Endothelial cell of umbilical vein (primary cell): ENCODE measurements at places on chromosomes 6 and 20. TPM values are rescaled to one million over a fixed set of nuclear protein-coding genes. Genes with fewer than 3 reads are reported as not detected.
A peak's percentile ranks its signal among the peaks of the same experiment; 100 is the strongest.

DNA sequence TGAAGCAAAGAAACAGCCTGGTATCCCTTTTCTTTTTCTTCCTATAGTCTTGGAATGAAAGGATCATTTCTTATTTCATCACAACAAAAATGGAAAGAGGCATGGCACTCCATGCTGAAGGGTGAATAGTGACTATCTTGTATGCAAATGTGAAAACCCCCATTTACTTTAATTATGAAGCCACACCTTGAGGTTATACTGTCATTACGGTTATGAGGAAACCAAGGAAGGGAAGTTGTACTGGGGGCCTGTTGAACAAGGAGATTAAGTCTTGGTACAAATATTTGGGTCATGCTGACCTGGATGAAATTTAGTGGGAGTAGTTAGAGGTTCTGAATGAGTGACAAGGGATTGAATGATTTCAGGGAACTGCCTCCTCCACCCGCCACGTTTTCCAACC is 8.7 kb upstream of the STXBP5 start:
- DNase-seq: no peak

Gene ALDH8A1
- 0.58 and 0.95 TPM in 2 replicates for total RNA-seq

DNA sequence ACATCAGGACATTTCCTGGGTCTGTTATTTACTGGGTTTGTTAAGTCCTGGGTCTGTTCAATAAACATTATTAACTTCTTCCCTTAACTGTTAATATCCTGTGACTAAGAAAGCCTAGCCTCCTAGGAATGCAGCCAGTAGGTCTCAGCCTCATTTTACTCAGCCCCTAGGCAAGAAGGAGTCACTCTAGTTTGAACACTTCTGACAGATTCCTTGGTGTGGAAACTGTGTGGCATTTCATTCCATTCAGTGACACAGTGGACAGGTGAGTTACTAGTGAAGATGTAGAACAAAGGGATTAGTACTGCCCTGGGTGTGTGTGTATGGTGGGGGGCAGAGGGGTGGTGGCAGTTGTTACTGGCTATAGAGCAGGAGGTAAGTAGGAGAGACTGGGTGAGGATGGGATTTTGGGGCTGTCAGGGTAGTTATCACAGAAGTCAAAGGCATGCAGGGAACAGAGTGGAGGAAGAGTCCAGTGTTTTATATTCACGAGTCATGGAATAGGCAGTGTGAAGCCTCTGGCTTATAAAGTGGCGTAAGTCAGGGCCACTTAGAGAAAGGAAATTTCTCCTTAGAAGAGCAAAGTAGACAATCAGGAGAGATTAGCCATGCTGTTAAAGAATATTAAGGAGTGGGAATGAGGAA is 28.4 kb downstream of the RNF182 start:
- DNase-seq: no peak

- DNase-seq: no peak
Observed at GRCh38 chr20:17628101-17628841, 53.8 kb downstream of the RRBP1 start.

Gene NUP153
- 47.7 and 51.0 TPM in 2 replicates for total RNA-seq

GRCh38 chr6:121932076-121932991 is 467.1 kb upstream of the HSF2 start:
- DNase-seq: peak; percentile 86

- no peak for DNase-seq
Observed at GRCh38 chr20:11497545-11497944, 420.1 kb upstream of the BTBD3 start.

Gene TGM6
- total RNA-seq: not detected in 2 replicates

Gene TCP11
- total RNA-seq: not detected in 2 replicates

GRCh38 chr6:39731565-39731964 is 6.4 kb upstream of the KIF6 start:
- DNase-seq: no peak

- DNase-seq: no peak
Observed at GRCh38 chr6:77036400-77036799, 426.9 kb downstream of the HTR1B start.

GRCh38 chr6:52560462-52560861 is 16.4 kb downstream of the TRAM2 start:
- no peak for DNase-seq

- DNase-seq: peak; percentile 79
Observed at GRCh38 chr6:157314705-157315321, 8.5 kb downstream of the TMEM242 start.

DNA sequence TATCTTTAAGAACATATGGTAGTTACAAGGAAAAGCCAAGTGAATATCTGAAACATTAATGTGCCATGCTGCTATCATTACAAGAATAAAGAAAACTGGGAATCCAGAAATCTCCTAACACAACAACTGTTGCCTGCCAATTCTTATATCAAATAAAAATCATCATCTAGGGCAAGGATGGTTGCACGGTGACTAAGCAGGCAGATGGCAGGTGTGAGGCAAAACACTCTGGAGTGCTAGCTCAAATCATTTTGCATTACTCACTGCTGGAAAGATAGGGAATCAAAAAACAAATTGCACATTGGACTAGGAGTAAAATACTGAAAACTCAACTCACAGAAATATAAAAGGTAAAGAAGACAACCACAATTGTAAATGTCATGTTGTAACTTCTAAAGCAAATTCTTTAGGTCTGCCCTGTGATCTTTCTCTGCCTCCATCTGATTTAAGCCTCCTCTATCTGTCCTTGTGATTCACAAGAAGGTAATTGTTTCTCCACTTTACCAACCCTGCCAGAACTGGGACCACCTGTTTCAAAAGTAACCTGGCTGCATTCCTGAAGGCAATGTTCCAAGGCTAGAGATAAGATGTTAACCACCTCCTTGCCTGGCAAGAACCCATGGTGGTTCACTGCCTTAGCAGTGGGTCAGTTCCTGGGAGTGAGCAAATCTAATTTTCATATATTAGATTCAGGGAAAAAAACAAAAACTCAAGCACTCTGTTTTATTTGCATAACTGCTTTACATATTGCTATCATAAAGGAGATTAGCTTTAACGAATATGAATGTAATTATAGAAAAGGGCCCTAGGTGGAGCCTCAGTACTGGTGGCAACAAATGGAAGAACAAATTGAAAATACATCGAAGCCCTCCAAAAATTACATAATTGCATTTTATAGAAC is 33.1 kb upstream of the LCA5 start:
- peak; percentile 74 for DNase-seq

DNA sequence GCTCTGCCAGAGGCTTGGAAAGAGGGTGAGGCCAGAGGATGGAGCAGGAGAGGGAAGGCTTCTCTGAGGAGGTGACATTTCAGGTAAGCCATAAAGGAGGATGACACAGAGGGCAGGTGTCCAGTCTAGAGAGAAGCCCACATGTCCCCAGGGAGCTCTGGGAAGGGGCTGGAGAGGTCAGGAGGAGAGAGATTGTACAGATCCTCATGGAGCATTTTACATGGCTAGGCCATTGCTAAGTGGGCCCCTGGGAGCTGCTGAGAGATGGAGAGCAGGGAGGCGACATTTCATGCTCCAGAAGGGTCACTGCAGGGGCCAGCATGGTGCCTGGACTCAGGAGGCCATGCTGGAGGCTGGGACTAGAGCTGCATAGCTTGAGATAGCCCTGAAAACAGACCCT is 124.5 kb downstream of the TOX2 start:
- no peak for DNase-seq

Gene C20orf144
- not detected in 2 replicates for total RNA-seq

GRCh38 chr6:112038756-112039430 is 15.0 kb upstream of the CCN6 start:
- DNase-seq: no peak

- DNase-seq: no peak
Observed at GRCh38 chr6:45487645-45488044, 109.9 kb upstream of the SUPT3H start.

DNA sequence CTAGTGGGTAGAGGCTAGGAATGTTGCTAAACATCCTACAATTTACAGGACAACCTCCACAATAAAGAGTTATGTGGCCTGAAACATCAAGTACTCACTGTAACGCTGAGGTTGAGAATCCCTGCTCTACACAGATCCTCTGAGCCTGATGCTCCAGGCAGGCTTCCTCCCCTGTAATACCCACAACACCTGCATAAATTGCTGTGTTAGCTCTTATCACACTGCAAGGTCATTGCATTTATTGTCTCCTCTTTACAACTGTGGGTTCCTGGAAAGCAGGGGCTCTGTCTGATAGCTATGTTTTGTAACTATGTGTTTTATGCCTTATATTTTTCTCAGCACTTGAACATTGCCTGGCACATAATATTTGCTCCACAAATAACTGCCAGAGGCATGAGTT is 11.6 kb downstream of the RPP21 start:
- no peak for DNase-seq

DNA sequence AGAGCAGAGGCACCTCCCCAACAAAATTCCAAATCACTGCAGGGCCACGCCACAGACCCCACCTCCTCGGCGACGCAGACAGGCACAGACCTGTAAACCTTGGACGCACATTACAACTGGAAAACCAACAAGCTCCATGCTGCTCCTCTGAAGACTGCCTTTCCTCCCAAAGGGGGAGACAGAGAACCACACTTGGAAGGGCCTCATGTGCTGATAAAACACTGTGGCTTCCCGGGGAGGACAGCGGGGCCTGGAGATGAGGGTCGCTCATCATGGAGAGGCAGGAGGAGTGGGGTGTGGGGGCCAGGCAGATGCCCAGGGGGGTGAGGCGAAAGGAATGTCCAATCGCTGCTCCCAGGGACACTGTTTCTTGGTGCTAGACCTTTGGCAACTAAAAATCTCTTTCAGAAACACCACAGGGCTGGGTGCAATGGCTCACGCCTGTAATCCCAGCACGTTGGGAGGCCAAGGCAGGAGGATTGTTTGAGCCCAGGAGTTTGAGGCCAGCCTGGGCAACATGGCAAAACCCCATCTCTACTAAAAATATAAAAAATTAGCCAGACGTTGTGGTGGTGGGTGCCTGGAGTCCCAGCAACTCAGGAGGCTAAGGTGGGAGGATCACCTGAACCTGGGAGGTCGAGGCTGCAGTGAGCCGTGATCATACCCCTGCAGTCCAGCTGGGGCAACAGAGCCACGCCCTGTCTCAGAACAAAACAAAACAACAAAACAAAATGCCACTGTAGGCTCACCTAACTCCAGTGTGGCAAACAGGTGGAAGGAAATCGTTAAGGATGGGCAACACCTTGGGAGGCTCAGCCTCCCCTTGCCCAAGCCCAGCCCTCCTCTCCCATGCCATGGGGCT is 53.8 kb downstream of the ABHD12 start:
- DNase-seq: no peak

Gene FGD2
- not detected in 2 replicates for total RNA-seq

Gene LY6G6C
- total RNA-seq: 0.35 TPM in 1 of 2 replicates, not detected in the other

DNA sequence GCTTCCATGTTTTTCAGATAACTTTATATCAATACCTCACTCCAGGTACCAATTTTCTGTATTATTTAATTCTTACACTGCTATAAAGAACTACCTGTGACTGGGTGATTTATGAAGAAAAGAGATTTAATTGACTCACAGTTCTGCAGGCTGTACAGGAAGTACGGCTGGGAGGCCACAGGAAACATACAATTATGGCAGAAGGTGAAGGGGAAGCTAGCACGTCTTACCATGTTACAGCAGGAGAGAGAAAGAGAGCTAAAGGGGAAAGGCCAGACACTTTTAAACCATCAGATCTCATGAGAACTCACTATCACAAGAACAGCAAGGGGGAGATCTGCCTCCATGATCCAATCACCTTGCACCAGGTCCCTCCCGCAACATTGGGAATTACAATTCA is 119.1 kb upstream of the BMP5 start:
- no peak for DNase-seq

- DNase-seq: peak; percentile 21
Observed at GRCh38 chr6:31356216-31356945, 598 bp downstream of the HLA-B start.

DNA sequence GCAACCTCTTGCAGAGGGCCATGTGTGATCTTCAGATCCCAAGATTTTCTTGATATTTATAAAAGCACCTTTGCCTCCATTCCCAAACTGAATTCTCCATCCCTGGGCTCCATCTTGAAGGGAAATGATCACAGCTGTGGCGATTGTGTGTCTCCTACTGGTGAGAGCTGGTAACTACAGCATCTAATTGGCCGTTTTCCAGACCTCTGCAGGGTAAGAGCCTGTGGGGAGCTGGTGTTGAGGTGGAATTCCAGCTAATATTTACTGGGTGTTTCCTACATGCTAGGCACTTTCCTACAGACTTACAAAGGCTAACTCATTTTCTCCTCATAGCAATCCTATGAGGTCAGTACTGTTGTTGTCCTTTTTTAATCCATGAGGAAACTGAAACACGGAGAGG is 59.2 kb upstream of the FNDC1 start:
- peak; percentile 16 for DNase-seq
